Activated T-cell treated with anti-CD3 and anti-CD28 coated beads for 24 hours (primary cell): ENCODE measurements at places on chromosomes 11 and 22.

GRCh38 chr11:90251599-90251998 is 28.8 kb upstream of the CHORDC1 start:
- no peak for DNase-seq

DNA sequence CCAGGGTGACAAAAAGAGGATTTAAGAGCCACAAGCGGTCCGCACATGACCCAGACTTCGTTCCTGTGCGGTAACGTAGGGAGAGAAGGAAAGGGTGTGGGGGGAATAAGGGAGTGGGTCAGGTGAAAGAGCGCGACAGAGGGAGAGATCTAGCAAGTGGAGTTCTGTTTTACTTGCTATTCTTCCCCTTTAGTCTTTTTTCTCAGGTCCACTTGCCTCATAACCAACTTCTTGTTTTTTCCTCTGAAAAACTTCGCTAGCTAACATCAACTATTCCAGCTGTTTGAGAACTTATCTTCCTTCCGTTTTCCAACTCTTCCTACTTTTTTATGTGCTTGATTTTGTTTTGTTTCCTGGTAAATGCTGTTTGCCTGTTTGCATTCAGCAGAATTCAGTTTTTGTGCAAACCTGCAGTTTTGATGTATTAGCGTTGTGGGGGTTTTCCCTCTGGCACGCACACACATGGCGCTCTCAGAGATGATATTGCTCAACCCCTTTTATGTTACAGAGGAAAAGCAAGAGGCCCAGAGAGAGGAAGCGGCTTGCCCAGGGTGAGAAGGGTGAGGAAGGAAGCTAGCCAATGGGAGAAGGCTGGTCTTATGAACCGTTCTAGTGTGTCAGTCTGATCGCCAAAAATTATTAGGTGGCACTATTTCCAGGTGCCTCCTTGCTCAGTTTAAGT is 592 bp upstream of the CTSC start:
- peak; percentile 60 for DNase-seq

DNA sequence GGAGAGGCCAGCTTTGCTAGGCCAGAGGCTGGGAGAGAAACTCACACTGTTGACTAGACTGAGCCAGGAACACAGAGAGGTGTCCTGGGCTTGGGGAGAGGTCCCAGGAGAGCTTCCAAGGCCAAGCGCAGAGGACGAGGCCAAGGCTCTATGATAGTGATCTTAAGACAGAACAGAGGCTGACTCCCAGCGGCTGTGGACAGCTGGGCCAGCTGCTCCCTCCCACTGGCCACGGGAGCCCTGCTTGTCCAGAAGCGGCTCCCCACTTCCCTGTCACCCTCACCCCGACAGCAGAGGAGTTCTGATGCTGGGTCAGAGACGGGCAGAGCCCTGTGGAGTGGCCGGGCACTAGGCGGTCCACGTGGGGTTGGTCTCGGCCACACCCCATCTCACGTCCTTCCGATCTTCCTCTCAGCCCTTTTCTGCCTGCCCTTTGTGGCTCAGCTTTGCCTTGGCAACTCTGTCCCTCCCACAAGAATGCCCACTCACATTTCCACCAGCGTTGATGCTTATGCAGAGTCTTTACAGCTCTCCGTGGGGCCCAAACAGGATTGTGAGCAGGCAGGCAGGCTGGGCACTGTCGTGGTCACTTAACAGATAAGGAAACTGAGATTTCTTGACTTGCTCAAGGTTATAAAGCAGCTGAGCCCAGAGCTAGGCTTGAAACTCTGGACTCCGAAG is 68.2 kb downstream of the FBXO7 start:
- no peak for DNase-seq

- no peak for DNase-seq
Observed at GRCh38 chr11:116232364-116232828, 540.4 kb downstream of the BUD13 start.

GRCh38 chr11:68978626-68978930 is 2.2 kb downstream of the MRGPRD start:
- no peak for DNase-seq

DNA sequence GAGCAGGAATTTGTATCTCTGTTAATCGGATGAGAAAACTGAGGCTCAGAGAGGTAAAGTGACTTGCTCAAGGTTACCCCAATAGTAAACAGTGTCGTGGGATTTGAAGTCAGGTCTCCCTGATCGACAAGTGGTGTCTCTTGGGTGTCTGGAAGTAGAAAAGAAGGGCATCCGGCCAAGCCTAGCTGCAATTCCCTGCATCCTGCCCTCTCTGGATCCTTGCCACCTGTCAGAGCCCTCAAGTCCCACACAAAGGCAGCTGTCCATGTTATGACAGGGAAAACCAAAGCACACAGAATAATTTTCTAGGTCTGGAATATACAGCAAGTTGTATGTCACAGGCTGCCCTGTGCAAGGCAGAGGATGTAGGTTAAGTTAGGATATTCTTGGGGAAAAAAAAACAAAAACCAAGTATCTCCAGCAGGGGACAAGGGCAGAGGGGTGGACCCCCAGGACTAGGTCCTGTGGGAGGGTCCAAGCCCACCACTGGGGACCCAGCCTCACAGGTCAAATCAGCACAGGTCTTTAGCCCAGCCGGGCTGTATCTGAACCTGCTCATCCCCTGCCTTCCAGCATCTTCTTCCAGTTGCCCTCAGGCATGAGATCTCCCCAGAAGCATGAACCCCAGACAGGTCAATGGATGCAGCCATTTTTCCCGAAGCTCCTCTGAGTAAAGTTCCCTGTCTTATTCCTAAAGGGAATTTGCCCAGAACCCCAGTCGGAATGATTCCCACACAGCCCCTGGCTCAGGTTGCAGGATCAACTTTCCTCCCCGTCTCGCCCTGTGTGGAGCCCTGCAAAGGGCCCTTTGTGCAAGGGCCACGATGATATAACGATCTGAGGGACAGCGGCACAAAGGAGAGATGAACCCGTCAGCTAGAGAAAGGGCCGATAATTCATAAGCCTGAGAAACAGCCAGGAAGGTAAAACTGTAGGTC is 15.0 kb downstream of the USH1C start:
- DNase-seq: no peak

GRCh38 chr11:67303835-67304411 is 593 bp downstream of the SSH3 start:
- no peak for DNase-seq

GRCh38 chr22:40583053-40583741 is 53.3 kb downstream of the MRTFA start:
- DNase-seq: no peak

DNA sequence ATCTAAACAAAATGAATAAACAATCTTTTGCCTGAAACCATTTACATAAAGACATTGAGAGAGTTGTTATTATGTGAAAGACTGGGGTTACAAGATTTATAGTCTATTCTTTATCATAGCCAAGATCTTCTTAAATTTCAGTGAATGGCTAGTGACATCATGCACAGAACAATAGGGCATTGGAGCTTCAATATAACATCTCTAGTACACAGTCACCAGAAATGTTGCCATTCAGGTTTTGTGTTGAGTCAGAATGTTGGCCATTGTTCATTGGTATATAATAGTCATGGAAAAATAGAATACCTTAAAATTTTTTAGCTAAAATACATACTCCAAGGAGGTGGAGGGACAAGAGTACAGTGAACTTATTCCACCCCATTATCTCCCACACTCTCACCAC is 44.3 kb downstream of the SLC5A12 start:
- no peak for DNase-seq

GRCh38 chr22:23523713-23524112 is 56.4 kb downstream of the IGLL1 start:
- DNase-seq: no peak

GRCh38 chr11:120365512-120365911 is 29.3 kb downstream of the ARHGEF12 start:
- DNase-seq: no peak

DNA sequence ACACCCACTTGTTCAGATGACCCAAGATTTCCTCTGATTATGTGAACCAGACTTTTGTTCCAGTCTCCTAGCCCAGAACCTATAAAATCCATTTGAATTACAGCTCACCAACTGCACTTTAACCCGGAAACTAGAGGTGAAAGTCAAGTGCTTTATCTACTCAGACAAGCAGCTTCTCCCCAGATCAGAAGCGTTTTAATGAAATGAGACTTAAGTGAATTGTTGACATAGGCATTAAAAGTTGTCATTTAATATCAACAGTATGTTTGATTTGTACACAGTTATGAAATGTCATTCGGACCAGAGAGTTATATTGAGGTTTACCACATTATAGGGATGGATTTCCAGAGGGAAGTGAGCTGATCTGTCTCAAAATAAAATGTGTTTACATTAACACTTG is 52.0 kb downstream of the CADM1 start:
- no peak for DNase-seq

- no peak for DNase-seq
Observed at GRCh38 chr11:76313913-76314740, 66.8 kb downstream of the THAP12 start.

DNA sequence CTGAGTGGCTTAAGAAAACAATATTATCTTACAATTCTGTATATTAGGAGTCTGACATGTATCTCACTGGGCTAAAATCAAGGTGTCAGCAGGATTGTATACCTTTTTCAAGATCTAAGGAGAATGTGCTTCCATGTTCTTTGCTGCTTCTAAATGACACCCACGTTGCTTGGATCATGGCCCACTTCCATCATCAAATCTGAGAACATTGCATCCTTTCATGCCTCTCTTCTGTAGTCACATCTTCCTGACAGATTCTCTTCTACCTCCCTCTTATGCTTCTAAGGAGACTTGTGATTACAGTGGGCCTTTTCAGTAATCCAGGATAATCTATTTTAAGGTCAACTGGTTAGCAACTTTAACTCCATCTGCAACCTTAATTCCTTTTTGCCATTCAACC is 499.4 kb downstream of the FAM181B start:
- DNase-seq: no peak

GRCh38 chr11:43922744-43923405 is 19.6 kb upstream of the C11orf96 start:
- DNase-seq: no peak

DNA sequence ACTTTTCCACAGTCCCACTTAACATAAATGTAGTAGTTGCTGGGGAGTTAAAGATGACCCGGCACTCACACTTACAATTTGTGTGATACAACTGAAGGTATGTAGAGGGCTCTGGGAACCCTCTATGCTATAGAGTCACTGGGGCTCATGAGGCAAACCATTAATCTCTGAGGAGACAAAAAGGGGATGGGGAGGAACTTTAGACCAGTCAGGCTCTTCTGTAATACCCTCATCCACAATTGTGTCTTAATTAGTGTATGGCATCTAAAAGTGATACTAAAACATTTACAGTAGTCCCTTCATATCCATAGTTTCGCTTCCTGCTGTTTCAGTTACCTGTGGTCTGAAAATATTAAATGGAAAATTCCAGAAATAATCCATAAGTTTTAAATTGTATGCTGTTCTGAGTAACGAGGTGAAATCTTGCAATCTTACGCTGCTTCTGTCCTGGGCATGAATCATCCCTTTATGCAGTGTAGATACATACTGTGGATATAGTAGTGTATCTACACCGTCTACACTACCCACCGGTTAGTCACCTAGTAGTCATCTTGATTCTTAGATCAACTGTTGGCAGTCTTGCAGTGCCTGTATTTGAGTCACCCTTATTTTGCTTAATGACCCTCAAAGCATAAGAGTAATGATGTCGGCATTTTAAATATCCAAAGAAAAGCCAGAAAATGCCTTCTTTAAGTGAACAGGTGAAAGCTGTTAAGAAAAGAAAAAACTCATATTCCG is 12.2 kb downstream of the CBL start:
- DNase-seq: no peak

DNA sequence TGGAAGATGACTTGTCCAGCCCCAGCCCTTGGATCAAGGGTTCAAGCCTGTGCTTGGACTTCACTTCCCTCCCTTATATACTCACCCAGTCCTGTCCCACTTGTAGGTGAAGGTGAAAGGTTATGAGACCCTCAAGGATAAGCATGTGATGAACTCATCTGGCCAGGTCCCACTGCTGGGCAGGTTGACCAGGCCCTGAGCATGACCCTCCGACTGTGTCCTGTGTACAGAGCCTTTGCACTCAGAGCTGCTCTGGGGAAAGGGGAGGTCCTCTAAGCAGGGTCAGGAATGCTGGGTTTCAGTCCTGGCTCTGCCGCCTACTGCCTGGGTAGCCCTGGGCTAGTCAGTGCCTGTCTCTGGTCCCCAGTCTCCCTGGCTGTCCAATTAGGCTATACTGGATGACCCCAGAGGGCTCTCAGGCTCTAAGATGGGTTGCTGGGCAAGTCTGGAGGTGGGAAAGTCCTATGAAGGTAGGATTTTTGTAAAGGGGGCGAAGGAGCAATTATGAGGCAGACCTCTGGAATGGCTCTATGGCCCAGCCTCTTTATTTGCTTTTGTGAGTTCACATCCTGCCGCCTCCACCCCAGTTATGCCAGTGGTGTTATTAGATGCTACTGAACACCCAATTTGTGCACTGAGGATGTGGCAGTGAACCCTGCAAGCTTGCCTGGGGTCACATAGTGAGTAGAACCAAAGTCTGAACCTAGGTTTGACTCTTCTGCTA is 14.1 kb downstream of the DGAT2 start:
- no peak for DNase-seq

- no peak for DNase-seq
Observed at GRCh38 chr11:68840661-68841653, 759 bp downstream of the CPT1A start.

- DNase-seq: no peak
Observed at GRCh38 chr11:119550053-119550752, 127.2 kb upstream of the THY1 start.

DNA sequence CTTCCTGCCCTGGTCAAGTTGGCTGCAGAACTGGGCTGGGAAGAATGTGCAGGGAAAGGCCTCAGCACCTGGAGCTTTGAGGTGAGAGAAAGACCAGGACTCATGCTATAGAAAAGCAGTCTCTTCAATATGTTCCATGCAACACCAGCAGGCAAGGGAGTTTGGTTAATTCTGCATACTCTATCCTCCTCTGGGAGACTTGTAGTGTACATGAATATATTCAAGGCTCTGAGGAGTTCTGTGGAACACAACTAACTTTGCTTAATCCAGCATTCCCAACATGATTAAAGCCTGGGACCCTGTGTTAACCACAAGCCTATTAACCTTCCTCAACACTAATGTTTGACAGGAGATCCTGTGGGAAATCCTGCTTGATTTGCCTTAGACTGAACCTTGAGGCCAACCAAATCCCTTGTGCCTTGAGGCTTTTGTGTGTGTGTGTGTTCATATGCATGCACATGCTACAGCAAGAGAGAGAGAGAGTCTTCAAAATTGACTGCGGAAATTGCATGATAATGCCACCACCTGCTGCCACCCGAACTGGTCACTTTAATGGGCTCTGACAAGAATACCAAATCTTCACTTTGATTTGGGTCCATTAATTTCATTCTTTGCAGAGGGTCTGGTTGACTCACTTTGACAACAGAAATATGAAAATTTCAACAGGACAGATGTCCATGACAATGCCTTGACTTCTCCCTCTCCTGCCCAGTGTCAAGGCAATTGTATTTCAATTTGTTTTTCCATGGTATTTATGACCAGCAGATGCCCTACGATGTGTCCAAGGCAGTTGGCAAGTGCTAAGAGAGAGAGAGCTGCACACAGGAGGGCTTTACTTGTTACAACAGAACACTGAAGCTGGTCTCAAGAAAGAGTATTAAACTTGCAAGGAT is 238.2 kb upstream of the ZBED5 start:
- no peak for DNase-seq

DNA sequence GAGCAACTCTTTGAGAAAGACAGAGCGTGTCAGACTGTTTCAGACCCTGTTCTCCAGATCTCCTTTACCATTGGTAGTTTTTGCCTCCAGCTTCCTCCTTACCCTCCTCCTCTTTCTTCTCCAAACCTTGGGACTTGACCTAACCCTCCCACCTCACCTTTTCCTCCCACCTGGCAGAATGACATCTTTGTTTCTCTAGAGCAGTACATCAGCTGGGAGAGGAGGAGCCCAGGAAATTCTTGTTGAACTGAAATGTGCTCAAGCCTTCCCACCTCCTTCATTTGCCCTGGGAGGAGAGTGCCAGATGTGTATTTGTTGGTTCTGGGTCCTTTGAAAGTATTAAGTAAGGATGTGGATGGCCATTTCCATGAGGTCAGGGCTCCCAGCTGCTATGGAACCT is 17.4 kb downstream of the OSBP2 start:
- DNase-seq: no peak
